GM23338 (cell line): ENCODE measurements at places on chromosomes 5 and 9. TPM values are rescaled to one million over a fixed set of nuclear protein-coding genes. Genes with fewer than 3 reads are reported as not detected.

Gene PCDH1
- 155 and 183 TPM in 2 replicates for total RNA-seq

Gene ORM1
- total RNA-seq = not detected in 2 replicates

GRCh38 chr5:130616161-130616560, 548.9 kb downstream of the HINT1 start:
- no peak for DNase-seq

- DNase-seq = no peak
These were observed 92.9 kb downstream of the PDZD2 start for GRCh38 chr5:31731710-31732301.

DNA sequence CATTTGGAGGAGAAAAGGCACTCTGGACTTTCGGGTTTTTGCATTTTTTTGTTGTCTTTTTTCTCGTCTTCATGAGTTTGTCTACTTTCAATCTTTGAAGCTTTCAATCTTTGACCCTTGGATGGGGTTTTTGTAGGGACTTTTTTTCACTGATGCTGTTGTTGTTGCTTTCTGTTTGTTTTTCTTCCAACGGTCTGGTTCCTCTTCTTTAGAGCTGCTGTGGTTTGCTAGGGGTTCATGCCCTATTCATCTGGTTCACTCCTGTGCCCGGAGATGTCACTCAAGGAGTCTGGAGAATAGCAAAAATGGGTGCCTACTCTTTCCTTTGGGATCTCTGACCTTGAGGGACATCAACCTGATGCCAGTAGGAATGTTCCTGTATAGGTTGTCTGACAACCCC, 378.6 kb upstream of the TYRP1 start:
- no peak for DNase-seq
